ENCODE measurements at places on chromosomes 5 and 9.

- no peak for DNase-seq
These were observed 12.2 kb upstream of the ELL2 start for GRCh38 chr5:95973793-95974325.

- no peak for DNase-seq
These were observed 48.7 kb downstream of the NSUN2 start for GRCh38 chr5:6584101-6584645.

GRCh38 chr5:140185409-140185808, 10.4 kb downstream of the CYSTM1 start:
- DNase-seq, result no peak

DNA sequence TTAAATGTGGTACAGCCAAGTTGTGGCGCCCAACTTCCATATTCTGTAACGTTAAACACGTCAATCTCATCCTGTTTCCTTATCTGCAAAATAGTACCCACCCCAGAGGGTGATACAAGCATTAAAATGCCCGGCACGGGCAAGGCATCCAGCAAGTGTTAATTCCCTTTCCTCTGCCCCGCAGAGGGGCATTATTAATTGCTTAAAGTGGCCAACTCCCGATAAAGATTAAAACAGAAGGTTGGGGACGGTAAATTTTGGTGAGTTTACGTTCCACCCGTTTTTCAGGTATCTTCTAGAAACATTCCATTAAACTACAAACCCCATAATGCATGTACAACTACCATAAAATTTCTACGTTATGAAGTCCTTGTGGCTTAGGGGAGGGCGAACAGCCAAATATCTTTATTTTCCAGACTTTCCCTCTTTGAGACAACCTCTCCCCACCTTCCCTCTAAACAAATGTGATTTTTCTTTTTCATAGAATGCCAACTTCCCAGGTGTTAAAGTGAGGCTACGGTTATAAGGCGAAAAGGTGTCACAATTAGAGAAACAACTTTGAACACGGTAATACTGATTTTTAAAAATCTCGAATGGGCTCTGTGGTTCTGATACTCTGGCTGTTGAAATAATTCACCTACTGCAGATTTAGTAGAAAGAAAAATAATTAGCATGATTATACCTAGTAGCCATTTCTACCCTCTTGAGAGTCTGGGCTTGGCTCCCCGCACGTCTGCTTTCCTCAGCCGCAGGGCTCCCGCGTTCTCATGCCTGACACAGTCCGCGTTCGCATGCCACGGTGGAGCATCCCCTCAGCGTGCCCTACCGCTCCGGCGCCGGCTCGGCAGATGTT, 1.2 kb upstream of the GPBP1 start:
- DNase-seq, result peak; percentile 36

DNA sequence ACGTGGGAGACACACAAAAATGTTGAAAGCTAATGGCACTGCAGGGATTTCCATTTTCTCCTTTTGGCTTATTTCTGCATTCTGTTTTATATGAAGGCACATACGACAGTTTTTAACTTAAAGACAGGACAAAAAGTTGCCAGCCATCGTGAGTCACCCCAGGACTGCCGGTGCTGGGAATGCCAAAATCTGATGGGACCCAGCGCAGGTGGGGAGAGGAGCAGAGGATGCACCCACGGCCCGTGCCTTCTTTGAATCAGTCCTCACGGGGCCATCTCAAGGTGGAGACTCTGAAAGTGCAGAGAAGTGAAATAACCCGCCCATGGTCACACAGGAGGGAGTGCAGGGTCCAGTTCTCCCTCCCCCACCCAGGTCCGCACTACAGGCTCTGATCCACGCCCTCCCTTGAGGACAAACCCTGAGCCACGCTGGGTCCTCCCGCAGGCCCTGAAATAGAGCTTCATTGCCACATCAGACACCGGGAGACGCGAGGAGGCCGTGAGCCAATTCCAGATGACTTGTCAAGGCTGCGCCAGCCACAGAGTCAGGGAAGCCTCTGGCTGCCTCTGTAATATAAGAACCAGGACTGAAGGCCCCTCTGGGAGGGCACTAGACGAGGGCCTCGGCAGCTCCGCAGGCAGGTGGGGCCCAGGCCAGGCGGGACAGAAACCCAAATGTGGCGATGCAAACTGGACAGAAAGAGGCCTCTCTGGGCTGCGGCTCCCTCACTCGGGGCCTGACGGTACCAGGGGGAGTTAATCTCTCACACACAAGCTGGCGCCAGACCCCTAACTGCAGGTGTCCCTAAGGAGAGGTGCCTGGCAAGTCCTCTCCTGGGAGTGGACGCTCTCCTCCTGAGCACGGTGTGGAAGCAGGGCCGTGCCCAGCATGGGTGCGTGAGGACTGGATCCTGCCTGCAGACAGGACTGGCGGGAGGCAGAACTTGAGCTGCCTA, 22.9 kb downstream of the ADAMTS2 start:
- DNase-seq, result no peak

GRCh38 chr5:106408570-106408969, 1262.2 kb downstream of the EFNA5 start:
- DNase-seq, result no peak

- DNase-seq, result no peak
These were observed 163.5 kb upstream of the EGFLAM start for GRCh38 chr5:38094889-38095288.

DNA sequence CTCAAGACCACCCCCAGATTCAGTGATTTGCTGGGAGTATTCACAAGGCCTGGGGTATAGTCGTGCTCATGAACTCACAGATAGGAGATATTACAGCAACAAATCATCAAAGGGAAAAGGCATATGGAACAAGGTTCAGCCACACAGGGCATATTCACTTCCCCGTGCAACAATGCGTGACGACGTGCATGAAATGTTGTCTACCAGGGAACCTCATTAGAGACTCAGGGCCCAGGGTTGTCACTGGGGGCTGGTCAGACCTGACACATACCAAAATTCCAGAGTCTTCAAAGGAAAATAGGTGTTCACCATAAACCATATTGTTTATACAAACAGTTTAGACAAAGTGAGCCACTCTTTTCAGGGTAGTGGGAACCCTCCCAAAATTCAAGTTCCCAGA, 212.4 kb downstream of the RFK start:
- no peak for DNase-seq

GRCh38 chr5:96506376-96506775, 73.3 kb upstream of the PCSK1 start:
- DNase-seq, result no peak

DNA sequence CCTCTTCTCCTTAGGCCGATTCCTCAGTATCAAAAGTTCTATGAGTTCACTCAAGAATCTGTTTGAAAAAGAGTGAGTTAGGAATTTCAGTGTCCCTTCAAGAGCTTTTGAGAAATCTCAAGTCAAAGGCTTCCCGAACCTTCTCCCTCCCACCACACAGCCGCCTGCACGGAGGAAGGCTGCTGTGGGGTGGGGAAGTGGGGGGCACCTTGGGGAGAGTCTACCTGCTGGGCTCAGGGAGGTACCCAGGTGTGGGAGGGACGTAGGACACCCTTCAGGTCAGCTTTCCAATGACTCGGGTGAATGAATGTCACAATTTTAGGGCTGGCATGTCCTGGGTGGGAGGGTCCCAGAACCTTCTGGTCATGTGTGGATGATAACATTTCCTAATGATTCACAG, 17.5 kb downstream of the CXCL14 start:
- DNase-seq, result no peak

GRCh38 chr9:110864011-110864410, 174.3 kb downstream of the LPAR1 start:
- no peak for DNase-seq

GRCh38 chr9:70607329-70607728, 192.9 kb upstream of the KLF9 start:
- no peak for DNase-seq
